ENCODE measurements at places on chromosomes 12 and 14.

- DNase-seq: no peak
Measured at GRCh38 chr14:98564541-98564940, 707.5 kb downstream of the BCL11B start.

GRCh38 chr12:6569312-6569711 is 1.2 kb upstream of the NOP2 start:
- DNase-seq: no peak

- no peak for DNase-seq
Measured at GRCh38 chr12:108955225-108955835, 65.5 kb downstream of the SVOP start.

DNA sequence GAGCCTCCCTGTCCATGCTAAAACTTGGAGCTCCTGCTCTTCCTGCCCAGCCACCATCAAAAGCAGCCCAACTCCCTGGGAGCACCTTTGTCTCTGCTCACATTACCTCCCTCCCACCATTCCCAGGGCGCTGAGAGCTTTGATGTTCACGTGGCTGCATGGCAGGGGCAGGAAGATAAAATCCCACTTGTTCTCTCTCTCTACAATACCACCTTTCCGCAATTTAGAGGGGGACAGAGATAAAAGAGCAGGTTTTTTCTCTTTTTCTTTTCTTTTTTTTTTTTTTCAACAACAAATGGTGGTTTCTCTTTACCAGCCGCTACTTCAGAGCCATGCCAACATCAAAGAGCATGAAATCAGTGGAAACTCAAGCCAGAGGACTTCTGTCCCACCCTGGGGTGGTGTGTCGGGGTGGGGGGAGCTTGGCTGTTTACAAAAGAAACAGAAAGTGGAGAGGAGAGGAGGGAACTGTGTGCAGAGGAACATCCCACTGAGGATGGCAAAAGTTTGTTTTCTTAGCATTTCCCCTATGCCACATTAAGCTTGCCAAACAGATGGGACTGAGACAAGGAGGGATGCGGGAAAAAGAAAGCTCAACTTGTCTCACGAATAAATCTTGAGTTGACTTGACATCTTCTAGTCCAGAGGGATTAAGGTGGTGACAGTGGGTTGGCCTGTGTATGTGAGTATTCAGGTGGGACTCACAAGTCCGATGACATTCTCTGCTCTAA is 103.7 kb upstream of the NUDT4 start:
- DNase-seq: no peak

All from activated CD4-positive, CD25-positive, alpha-beta regulatory T cell treated with anti-CD3 and anti-CD28 coated beads, Interleukin-2, amount 50 U/mL, for 16 hours (primary cell).